ENCODE measurements at places on chromosomes 5 and 9.
A peak's percentile ranks its signal among the peaks of the same experiment; 100 is the strongest.

DNA sequence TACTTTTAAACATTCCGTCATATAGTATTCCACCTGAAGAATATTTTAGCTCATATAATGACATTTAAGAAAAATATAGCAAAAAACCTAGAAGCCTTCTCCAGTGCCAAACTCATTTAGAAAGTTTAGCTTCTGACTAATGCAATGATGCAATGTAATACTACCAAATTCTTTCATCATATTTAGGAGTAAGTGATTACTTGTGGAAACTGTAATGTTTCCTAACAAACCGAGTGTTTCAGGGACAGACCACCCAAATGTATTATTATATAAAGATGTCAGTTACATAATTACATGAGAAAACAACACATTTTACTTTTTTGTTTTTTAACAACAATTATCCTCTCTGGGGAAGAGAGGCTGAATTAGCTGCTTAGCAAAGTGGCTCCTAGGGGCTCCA lies 316.2 kb downstream of the ARL15 start:
- DNase-seq: no peak

- no peak for DNase-seq
Measured at GRCh38 chr9:9799287-9799686, 813.5 kb downstream of the PTPRD start.

DNA sequence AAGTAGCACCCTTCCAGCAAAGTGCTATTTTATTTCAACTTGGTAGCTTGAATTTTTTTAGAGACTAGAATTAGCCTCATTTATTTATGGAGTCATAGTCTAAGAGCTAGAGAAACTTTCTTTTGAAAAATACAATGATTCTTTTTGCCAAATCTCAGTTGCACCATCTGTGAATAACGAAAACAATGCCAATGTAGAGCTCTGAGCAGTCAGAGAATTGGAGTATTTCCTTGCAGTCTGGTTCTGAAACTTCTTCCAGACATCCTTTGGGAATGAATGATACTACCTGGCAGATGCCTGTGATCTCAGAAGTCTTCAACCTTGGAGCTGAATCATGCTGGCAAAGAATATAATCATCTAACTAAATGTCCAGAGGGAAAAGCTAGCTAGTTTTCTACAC lies 511.5 kb upstream of the CYLC2 start:
- DNase-seq: no peak

DNA sequence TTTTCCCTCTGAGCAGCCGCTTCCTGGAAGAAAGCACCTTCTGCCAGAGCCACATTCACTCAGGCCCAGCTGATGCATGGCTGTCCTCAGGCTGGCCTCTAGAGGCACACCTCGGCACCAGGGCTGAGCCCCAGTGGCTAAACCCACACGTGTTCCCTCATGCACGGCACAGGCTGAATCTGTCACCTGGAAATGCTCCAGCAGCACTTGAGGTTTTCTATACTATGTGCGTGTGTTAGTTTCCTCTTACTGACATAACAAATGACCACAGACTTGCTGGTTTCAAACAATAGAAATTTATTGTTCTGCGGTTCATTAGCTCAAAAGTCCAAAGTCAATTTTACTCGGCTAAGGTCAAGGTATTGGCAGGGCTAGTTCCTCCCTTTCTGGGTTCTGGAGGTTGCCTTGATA lies 141.4 kb downstream of the LRRC70 start:
- DNase-seq: no peak

GRCh38 chr5:54876556-54876955 lies 108.8 kb downstream of the ESM1 start:
- no peak for DNase-seq

DNA sequence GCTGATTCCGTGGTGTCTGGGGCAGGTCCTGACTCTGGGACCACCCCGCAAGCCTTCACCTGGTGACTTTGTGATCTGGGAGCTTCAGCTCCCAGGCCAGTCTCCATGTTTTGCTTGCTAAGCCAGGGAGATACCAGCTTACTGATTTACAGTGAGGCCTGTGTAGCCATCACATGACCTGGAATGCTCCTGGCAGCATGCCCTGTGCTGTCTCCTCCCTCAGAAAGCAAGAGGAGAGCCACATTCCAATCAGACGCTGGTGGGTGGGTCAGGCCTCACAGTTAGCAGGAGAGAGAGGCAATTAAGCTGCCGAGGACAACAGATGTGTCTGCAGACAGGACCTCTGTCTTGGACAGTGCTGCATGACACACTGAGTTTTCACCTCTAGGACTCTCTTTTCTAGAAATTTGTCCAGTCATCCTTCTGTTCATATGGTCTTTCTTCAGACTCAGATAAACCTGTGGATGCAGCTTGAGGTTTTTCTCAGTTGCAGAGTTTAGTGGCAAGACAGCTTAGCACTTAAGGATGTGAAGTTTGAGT lies 24.4 kb upstream of the GRPEL2 start:
- DNase-seq: peak; percentile 64

- DNase-seq: no peak
Measured at GRCh38 chr9:35142037-35142436, 19.8 kb upstream of the UNC13B start.

DNA sequence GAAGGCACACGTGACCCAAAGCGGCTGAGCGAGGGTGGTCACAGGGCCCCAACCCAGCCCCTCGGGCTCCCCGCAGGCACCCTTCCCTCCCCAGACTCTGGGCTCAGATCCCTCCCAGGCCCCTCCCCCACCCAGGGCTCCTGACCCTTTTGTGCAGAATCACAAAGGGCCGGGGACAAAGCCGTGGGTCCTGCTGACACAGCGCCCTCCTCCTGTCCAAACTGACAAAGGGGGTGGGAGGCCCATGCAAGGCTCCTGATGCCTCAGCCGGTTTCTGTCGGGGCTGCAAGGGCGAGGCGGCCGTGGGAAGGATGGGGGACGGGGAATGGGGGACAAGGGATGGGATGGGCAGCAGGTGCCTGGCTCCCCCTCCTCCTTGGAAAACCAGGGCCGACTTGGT lies 43.5 kb upstream of the UBAC1 start:
- DNase-seq: no peak

DNA sequence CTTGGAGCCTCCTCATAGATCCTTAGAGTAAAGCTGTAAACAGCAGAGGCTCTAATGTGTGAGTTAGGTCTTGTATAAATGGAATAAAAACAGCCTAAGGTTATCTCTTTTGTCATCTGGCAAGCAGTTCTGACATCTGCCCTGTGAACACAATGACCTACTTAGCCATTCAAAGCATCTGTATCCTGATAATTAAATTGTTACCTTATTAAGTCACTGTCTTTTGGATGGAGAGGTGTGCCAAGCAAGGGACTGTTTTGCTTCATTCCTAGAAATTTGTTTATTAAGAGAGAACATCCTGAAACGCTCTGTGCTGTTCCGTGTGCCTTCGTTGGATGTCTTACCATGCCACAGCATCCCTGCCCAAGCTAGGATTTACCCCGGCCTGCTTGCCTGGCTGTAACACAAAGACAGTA lies 1.5 kb downstream of the LSM11 start:
- no peak for DNase-seq

- DNase-seq: peak; percentile 33
Measured at GRCh38 chr5:95960667-95961616, 709 bp downstream of the ELL2 start.

DNA sequence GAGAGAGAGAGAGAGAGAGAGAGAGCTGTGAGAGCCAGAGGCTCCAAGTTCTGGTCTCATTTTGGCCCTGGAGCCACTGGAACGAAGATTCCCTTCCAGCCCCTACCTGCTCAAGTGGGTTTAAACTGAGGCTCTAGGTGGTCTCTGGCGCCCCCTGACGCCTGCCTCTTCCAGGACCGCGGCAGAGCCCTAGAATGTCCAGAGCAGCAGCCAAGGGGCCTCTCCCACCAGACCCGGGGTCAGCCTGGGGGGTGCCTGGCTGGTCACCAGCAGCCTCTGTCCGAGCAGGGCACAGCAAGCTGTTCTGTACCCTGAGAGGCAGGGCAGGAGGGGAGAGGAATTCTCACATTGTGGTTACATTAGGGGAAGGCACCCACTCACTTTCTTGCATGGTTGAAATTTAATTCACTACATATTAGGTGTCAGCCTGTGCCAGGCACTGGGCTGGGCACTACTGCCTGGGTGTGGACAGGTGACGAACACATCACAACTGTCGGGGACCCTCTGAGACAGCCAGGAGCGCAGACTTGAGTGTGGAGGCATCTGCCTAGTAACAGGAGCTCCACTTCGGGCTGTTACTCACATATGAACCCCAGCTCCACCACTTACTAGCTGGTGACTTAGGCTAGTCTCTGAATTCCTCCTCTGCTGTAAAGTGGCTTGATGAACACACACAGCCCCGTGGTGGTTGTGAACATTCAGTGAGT lies 44.5 kb downstream of the AMBP start:
- DNase-seq: peak; percentile 30

DNA sequence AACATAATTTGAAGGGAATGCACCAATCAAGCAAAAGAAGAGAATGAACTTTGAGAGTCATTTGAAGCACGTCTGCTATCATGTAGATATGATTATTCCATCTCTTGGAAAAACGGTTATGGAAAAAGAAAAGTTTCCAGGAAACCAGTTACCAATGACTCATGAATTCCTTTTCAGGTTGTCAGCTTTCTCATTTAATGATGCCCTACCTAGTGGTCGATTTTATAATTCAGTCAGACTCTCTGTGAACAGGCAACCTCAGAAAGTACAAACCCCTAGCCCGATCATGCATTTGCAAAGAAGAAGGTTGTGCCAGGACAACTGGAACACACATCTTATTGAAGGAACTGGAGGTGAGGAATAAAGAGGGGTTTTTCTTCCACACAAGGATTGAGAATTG lies 355.1 kb upstream of the GRIA1 start:
- DNase-seq: no peak

DNA sequence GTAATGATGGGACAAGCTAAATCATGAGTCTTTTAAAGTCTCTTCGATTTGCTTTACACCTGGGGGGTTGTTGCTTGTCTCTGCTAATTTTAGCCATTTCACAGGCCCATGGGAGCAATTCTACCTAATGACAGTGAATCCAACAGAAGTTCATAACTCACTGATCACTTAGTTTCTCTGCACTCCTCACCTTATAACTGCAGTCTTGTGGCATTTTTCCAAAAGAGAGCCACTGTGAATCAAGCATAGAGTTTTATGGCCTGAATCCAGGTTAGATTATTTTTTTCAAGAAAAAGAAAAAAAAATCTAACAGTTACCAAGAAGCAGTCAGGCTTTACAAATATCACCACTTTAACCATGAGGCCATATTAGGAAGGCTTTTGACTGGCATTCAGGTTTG lies 1.5 kb upstream of the IL7R start:
- DNase-seq: no peak

DNA sequence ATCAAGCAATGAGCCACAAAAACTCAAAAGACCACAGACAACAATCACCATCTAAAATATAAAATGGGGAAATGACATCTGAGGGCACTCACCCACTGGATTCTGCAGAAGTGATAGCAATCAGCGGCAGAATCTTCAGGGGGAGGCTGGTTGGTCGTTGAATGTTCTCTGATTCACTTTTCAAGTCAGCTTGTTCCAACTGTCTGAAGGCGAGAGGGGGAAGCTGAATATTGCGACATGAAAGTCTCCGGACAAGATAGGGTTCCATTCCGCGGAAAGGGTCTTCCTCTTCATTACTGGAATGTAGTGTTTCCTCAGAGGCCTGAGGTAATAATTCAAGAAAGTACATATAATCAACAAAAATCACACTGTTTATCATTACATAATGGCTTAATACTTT lies 94.9 kb upstream of the PDE4D start:
- DNase-seq: no peak

- DNase-seq: no peak
Measured at GRCh38 chr5:20029266-20029665, 41.3 kb upstream of the CDH18 start.

DNA sequence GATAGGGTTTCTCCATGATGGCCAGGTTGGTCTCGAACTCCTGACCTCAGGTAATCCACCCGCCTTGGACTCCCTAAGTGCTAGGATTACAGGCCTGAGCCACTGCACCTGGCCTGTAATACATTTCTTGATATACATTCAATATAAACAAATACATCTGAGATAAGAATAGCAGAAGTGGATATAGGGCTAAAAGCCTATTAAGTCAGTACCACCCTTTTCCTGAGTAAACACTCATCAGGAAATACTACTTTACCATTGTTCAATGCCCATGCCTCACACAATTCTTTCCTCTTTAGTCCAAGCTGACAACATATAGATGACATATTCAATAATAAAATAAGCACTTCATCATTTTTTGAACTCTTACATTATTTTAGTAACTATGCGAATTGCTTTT lies 64.8 kb downstream of the MRPS27 start:
- DNase-seq: no peak

GRCh38 chr5:119341452-119342349 lies 14.1 kb upstream of the TNFAIP8 start:
- no peak for DNase-seq

- no peak for DNase-seq
Measured at GRCh38 chr5:17302106-17302505, 84.7 kb downstream of the BASP1 start.

DNA sequence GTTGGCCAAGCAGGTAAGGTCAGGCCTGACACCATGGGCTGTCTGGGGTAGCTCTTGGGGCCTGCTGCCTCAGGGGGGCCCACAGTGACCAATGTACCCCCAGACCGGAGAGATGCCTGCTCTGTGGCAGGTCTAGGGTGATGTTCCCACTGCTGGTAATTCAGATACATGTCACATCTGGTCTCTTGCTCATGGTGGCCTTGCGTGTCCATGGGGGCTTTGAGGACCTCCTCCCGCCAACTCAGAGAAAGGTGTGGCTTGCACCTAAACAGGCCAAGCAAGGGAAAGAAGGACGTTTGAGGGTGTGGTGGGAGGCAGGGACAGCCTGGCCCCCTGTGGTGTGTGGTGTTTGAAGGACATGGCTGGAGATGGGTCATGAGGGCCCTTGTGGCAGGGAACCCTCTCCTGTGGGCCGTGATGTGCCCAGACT lies 75.2 kb downstream of the PHF2 start:
- no peak for DNase-seq

- no peak for DNase-seq
Measured at GRCh38 chr9:31166516-31166915, 1217.9 kb upstream of the ACO1 start.

DNA sequence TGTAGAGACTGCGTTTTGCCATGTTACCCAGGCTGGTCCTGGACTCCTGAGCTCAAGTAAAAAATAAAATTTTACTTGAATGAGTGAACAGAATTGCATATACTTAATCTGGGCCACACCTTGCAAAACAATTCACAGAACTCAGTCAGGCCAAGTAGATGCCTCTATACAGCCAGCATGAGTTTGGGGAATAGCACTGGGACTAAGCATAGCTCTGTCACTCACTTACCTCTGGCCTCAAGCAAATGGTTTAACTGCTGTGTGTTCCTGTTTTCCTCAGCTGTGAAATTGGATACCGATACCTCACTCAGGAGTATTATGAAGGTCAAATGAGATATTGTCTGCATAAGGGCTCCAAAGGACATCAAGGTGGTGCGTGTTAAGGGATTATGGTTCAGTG lies 10.9 kb upstream of the FRMPD1 start:
- DNase-seq: no peak
